Cardiac muscle cell (in vitro differentiated cells and primary cell): ENCODE measurements at places on chromosomes 3 and 15. TPM values are rescaled to one million over a fixed set of nuclear protein-coding genes. Genes with fewer than 3 reads are reported as not detected.

DNA sequence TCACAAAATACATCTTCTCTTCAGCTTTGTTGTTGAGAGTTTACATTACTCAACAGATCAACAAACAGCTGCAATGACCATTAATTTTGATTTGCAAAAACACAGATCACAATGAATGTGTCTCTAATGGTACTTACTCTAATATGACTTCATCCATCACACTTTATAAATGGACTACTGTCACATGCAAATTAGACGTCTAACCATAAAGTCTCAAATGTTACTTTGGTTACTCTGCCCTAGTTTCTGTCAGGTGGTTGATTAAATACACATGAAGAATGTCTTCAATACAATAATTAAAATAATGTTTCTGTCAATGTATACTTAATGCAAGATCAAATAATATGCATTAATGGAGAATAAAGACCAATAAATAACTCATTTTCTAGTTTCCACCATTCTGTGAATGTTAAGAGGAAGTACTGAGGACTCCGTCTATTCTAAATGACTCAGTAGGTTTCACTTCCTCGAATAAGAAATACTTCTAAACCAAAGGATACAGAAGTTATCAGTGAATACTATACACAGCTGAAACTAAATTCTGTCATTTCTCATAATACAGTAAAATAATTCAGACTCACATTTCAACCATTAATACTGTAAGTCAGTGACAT lies 145.8 kb downstream of the CBLB start:
- DNase-seq = no peak
- H3K4me3 ChIP-seq = no peak overlapping the region
- H3K27ac ChIP-seq = no peak overlapping the region
- H3K36me3 ChIP-seq = peaks cover 26% of the 10 kb centered on the region
- no peaks in the 10 kb centered on the region for H3K4me1 ChIP-seq

DNA sequence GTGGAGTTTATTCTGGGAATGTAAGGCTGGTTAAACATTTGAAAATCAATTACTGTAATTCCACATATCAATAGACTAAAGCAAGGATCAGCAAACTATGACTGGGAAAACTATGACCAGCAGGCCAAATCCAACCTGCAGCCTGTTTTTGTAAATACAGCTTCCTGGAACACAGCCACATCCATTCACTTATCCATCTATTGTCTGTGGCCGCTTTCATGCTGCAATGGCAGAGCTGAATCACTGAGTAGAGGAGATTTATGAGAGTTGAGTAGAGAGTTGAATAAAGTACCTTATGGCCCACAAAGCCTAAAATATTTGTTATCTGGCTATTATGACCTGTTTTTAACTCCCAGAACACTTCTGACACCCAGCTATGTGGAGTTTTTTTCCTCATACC lies 12.2 kb downstream of the MYLK start:
- H3K27me3 ChIP-seq = no peaks in the 10 kb centered on the region
- no peak for DNase-seq
- no peak overlapping the region for H3K27ac ChIP-seq
- H3K4me3 ChIP-seq = no peak overlapping the region
- H3K36me3 ChIP-seq = no peaks in the 10 kb centered on the region

DNA sequence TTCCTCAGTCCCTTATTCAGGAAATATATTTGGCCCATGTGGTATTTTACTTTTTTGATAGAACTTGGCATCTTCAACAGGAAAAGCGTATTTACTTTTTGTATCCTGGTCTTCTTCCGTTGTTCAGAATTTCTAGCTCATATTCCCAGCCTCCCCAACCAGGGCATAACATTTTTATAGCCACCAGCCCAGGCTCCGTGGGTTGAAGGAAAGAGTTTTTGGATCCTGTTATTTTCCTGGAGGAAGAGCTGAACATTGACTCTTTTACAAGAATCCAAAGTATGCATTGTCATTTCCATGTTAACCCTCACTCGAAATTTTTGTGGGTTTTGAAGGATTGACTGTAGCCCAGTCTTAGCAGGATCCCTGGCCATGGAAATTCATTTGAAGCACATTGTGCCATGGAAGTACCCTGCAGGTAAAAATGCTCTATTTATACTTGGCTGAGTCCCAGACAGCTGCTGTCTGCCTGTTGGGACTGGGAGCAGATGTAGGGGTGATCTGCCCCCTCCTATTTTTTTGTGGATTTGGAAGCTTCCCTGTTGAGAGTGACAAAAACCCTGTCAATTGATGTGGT lies 98.8 kb downstream of the AKAP13 start:
- DNase-seq = no peak
- H3K4me3 ChIP-seq = no peak overlapping the region
- peaks cover 18% of the 10 kb centered on the region for H3K4me1 ChIP-seq

Gene ROPN1
- polyA plus RNA-seq = not detected in 2 replicates

DNA sequence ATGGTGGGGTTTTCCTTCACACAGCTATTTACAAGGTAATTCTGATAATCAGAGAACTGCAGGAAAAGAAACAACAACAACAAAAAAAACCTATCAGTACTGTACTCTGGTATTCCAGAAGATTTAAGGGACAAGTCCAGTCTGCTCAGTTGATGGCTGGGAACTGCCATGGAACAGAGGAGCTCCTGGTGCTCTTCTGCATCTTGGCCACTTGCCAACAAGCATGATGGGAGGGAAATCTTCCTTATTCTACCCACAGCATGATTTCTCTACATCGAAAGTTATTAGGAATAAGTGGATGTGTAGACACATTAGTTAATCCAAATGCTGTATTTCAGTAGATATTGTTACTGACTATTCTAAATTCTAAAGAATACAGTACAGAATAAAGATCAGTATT lies 51.7 kb downstream of the RASGRP1 start:
- H3K36me3 ChIP-seq = no peaks in the 10 kb centered on the region
- peaks cover 11% of the 10 kb centered on the region for H3K4me1 ChIP-seq
- H3K4me3 ChIP-seq = no peak overlapping the region

Gene ADAMTS9
- polyA plus RNA-seq = 60.5 and 74.9 TPM in 2 replicates

- H3K36me3 ChIP-seq = no peaks in the 10 kb centered on the region
- H3K27ac ChIP-seq = no peak overlapping the region
- H3K4me1 ChIP-seq = no peaks in the 10 kb centered on the region
- no peak for DNase-seq
- no peaks in the 10 kb centered on the region for H3K27me3 ChIP-seq
Observed at GRCh38 chr15:27234593-27234992, 263.6 kb downstream of the GABRG3 start.

GRCh38 chr15:24067733-24068501 lies 380.8 kb upstream of the NDN start:
- H3K36me3 ChIP-seq = no peaks in the 10 kb centered on the region
- no peak overlapping the region for H3K4me3 ChIP-seq
- no peak overlapping the region for H3K27ac ChIP-seq
- H3K4me1 ChIP-seq = no peaks in the 10 kb centered on the region
- peak; percentile 8 for DNase-seq

DNA sequence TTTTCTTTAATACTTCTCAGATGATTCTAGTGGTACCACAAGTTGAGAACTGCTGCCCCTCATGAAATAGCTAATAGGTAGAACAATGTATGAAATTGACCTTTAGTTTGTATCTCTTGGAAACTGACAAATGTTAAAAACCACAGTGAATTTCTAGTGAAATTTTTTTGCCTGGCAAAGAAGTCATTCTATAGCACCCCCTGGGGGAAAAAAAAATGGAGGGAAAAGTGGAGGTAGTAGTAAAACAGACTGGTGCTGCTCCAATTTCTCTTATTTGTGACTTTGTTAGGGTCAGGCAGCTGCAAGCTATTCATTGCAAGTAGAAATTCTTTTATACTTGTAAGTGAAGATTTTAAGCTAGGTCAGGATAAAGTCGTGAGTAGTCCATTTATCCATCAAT lies 605.0 kb downstream of the NLGN1 start:
- no peak overlapping the region for H3K4me3 ChIP-seq
- no peak for DNase-seq
- no peak overlapping the region for H3K27ac ChIP-seq
- H3K36me3 ChIP-seq = no peaks in the 10 kb centered on the region
- no peaks in the 10 kb centered on the region for H3K4me1 ChIP-seq

DNA sequence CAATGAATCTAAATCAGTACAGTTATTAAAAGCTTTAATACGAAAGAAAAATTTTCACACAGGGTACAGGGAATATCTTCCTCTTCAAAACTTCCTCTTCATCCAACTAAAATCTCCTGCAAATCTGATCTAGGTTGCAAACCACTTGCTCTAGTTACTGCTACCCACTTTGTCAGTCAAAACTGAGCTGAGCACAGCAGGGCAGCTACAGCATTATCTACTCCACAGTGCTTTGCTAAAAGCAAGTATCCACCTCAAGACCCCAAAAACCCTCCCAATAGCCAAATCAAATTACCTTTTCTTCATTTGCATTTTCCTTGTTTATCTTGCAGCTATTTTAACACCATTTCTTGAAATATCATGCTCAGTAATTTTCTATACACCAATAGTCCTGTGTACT lies 14.7 kb downstream of the ZNF280D start:
- no peak for DNase-seq
- H3K27me3 ChIP-seq = no peaks in the 10 kb centered on the region
- no peaks in the 10 kb centered on the region for H3K36me3 ChIP-seq

GRCh38 chr3:73710340-73710739 lies 85.6 kb upstream of the PDZRN3 start:
- no peak overlapping the region for H3K4me3 ChIP-seq
- no peak for DNase-seq
- no peaks in the 10 kb centered on the region for H3K36me3 ChIP-seq

Gene GPX1
- polyA plus RNA-seq = 371 and 429 TPM in 2 replicates

GRCh38 chr3:126982126-126982470 lies 817 bp upstream of the PLXNA1 start:
- DNase-seq = peak; percentile 35
- H3K4me3 ChIP-seq = no peak overlapping the region
- no peaks in the 10 kb centered on the region for H3K4me1 ChIP-seq
- H3K27ac ChIP-seq = no peak overlapping the region
- no peaks in the 10 kb centered on the region for H3K36me3 ChIP-seq
- peaks cover 11% of the 10 kb centered on the region for H3K27me3 ChIP-seq

GRCh38 chr15:62886431-62887071 lies 156.0 kb upstream of the TPM1 start:
- H3K27ac ChIP-seq = peak overlapping the region; percentile 37
- peaks cover 18% of the 10 kb centered on the region for H3K4me1 ChIP-seq
- no peaks in the 10 kb centered on the region for H3K27me3 ChIP-seq
- H3K36me3 ChIP-seq = no peaks in the 10 kb centered on the region
- no peak overlapping the region for H3K4me3 ChIP-seq

Gene PP2D1
- 0.13 and 0.27 TPM in 2 replicates for polyA plus RNA-seq

DNA sequence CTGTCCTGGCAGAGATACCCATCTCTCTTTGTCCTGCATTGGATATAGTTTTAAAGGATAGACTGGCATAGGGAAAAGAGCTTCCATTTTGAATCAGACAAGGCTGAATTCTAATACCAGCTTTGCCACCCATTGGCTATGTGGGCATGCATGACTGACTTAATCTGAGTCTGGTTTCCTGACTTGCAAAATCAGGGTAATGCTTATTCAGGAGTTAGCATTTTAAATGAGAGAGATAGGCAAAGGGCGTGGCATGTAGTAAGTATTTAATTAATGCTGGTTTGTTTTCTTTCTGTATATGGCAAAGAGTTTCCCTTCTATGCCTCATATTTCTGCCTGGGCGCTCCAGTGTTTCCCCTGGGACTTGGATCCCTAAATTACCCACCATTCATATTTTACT lies 492.9 kb downstream of the IGSF11 start:
- H3K27ac ChIP-seq = no peak overlapping the region
- no peak for DNase-seq
- no peaks in the 10 kb centered on the region for H3K27me3 ChIP-seq
- H3K4me1 ChIP-seq = peaks cover 29% of the 10 kb centered on the region

DNA sequence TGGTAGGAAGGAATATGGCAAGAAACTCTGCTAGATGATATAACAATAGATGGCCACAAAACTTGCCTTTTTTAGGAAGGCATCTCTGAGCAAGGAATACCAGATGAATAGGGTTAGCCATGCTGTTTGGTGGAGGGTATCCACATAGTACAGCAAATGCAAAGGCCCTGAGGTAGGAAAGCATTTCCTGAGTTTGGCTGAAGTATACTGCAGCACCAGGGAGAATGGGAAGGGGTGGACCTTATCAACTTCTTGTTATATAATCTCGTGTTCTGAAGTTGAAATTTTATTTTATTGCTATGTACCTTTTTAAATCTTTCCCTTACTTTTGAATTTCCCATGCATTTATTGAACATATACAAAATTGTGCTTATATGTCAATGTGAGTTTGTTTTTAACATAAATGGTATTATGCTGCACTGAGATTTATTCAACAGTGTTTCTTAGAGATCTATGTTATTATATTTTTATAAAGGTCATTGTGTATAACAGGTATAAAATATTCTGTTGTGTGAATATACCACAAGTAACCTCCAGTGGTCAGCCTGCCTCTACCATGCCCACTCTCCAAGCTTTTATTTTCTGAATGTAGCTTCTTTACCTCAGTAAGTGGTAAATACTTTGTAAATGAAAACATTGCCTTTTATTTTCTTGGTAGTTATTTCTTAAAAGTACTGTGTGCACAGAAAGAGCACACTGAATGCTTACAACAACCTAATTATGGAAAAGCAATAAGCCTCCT lies 2.8 kb upstream of the KAT2B start:
- peaks cover 16% of the 10 kb centered on the region for H3K4me1 ChIP-seq
- DNase-seq = no peak
- no peak overlapping the region for H3K4me3 ChIP-seq
- no peaks in the 10 kb centered on the region for H3K27me3 ChIP-seq
- H3K27ac ChIP-seq = no peak overlapping the region
- H3K36me3 ChIP-seq = no peaks in the 10 kb centered on the region

DNA sequence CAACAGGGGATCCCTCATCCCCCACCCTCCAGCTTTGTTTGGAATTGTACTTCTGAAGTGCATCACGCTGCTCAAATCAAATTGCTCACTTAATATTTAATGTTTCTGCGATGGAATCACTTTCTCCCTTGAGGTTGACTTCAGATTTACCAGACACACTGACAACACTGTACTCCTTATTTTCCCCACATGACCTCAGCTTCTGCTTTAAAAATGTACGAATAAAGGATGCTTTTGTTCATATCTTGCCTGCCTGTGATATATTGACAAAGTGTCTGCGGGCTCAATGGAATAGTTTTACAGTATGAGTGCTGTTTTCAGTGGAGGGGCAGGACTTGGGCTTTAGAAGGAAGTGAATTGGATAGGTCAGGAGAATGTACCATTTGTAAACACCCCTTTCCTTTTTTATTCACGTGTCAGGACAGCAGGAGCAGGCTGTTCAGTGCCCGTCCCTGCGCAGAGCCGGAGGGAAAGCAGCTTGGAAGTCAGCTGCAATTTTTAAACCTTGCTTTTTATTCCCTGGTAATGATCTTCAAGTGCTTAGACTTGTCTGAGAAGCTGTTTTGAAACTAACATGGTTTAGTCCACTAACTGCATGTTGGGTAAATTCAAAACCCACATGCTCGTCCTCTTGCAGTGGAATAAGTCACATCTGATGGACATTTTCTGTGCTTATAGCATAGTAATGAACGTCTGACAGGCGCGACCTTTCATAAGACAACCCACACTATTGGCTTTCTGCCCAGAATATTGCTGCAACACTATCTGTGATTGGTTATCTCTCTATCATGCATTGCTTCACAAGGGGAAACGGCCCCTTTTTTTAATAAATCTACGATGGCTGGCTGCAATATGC lies 29.9 kb downstream of the MBNL1 start:
- no peaks in the 10 kb centered on the region for H3K36me3 ChIP-seq
- no peaks in the 10 kb centered on the region for H3K27me3 ChIP-seq
- peak; percentile 97 for DNase-seq
- peak overlapping the region; percentile 91 for H3K27ac ChIP-seq
